ENCODE measurements at places on chromosomes 7 and 10. TPM values are rescaled to one million over a fixed set of nuclear protein-coding genes. Genes with fewer than 3 reads are reported as not detected.

The MSMB gene
- not detected for polyA plus RNA-seq

The GPNMB gene
- polyA plus RNA-seq: 189 TPM

The MET gene
- 11.9 TPM for polyA plus RNA-seq

The CREB5 gene
- polyA plus RNA-seq: 12.3 TPM

The ASAH2 gene
- 0.89 TPM for polyA plus RNA-seq

The LEP gene
- polyA plus RNA-seq: 0.34 TPM

The LRIT1 gene
- polyA plus RNA-seq: not detected

The SDK1 gene
- polyA plus RNA-seq: 3.3 TPM

DNA sequence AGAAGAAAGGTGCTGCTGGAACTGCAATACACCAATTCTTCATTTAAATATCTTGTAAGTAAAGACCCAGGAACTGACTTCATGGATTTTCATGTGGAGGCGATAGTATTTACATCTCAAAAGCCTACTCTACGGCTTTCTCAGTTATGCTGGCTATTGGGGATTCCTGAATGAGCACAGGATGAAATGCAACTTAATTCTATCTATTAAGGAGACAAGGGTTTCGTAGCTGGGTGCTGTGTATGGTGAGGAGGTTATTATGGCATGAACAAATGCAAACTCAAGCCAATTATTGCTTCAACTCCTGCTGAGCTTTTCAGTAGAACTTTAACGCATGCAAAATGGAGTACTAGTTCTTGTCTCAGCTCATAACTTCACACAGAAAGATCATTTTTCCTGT is 251.2 kb downstream of the SORCS1 start:
- no peak for DNase-seq

DNA sequence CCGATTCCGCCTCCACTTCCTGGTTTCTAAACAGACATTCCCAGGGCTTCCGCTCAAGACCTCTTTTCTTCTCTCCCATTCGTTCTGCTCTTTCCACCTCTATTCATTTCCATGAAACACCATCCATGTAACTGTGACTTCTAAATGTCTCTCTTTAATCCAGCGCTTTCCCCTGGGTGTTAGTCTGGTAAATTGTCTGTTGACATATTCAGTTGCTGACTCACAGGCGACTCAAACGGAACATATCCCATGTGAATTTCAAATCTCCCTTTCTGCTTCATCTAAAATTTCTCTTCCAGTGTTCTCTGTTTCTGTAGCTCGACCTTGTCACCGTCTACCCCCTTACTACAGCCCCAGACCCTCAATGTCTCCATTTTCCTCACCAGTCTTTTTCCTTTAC is 119.1 kb downstream of the PFKFB3 start:
- DNase-seq: no peak

GRCh38 chr7:3274131-3274530 is 26.9 kb upstream of the SDK1 start:
- DNase-seq: no peak

DNA sequence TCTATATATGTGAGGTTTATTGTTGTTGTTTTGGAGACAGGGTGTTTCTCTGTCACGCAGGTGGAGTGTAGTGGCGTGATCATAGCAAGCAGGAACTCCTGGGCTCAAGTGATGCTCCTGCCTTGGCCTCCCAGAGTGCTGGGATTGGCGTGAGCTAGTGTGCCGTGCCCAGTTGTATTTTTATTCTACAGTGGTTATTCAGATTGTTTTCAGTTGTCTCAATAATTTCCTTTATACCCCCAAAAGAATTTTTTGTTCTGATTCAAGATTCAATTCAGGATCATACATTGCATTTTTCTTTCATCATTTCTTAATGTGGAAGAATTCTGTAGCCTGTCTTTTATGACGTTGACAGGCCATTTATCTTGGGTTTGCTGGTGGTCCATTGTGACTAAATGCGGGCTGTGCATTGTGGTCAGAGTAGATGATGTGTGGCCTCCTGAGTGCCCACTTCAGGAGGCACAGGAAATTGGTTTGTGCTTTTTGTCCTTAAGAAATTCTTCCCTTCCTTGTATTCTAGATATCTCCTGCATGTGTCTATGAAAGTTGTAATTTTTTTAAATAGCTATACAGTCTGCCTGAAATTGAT is 22.9 kb downstream of the RBM33 start:
- DNase-seq: no peak

DNA sequence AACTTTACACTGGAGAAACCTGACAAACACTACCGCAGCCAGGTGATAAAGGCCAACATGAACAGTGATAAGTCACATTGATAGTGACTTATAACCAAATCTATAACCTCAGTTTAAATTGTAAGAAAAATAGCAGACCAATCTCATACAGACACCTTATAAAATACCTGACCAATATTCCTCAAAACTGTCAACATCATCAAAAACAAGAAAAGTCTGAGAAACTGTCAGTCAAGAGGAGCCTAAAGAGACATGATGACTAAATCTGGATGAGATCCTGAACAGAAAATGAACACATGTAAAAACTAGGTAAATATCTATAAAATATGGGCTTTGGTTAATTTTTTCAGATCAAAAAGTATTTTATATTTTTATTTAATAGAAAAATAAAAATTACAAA is 233.3 kb downstream of the HPSE2 start:
- DNase-seq: no peak

DNA sequence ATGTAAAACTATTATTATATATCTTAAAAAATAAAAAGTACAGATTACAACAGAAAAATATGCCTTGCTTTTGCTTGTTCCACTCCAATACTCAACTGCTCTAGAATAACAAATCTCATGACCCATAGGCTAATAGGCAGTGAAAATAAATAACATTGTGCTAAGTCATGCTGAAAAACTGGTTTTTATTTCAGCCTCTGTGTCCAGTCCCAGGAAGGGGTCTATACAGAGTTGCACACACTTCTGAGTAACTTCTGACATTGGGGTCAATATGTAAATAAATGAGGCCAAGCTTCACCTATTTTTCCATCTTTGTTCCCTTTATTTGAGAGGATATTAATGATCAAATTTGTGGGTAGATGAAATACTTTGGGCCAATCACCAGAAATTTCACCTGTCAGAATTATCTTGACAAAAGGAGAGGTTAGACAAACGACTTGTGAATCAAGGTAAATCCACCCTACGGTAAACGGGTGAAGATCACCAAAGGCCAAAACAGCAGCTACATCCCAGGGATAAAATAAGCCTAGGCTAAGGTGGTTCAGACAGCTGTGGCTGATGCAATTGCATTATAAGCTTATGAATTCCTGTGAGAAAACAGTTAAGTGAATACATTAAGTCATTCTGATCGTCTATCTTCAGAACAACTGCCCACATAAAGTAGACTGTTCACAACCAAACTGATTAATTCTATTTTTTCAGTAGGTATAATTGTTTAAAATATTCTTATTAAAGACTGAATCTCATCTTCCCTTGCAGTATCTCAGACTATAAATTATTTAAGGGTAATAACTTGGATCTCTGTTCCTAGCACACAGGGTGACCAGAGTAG is 87.5 kb downstream of the UBE2H start:
- no peak for DNase-seq

DNA sequence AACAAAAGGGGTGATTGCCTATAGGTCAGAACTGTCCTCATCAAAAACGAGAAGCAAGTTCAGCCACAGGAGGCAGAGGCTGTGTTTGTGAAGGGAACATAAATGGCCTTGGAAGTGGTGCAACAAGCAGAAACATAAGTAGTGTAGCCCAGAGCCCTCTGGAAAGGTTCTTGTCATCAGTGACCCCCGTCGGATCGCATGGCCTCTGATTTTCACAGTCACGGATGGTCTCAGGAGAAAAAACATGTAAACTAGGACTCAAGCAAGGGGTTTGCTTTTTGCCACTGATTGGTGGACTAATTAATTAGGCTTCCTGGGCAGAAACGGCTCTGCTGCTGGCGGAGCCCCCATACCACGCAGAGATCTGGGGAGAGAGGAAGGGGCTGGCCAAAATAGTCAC is 496.5 kb upstream of the MKI67 start:
- no peak for DNase-seq

DNA sequence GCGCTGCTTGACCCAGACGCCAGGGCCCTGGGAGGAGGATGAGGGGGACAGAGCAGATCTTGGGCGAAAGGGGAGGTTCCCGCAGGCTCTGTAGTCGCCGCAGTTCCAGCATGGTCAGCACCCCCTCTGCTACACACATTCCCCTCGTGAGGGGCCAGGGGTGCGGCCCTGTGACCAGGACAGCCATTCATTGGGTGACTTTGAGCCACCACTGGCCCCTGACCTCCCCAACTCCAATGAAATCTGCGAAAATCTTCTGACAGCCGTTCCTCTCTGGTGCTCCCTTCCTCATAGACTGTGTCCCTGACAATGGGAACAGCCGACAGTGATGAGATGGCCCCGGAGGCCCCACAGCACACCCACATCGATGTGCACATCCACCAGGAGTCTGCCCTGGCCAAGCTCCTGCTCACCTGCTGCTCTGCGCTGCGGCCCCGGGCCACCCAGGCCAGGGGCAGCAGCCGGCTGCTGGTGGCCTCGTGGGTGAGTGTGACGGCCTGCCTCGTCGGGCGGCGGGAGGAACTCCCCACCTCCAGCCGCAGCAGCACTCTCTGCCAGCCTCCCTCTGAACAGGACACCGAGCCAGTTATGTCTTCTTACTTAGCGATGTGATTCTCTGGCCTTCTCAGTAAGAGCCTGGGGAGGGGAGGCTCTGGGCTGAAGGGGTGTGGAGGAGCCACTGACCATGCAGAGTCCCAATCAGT is 825 bp downstream of the TMEM176A start:
- DNase-seq: no peak

DNA sequence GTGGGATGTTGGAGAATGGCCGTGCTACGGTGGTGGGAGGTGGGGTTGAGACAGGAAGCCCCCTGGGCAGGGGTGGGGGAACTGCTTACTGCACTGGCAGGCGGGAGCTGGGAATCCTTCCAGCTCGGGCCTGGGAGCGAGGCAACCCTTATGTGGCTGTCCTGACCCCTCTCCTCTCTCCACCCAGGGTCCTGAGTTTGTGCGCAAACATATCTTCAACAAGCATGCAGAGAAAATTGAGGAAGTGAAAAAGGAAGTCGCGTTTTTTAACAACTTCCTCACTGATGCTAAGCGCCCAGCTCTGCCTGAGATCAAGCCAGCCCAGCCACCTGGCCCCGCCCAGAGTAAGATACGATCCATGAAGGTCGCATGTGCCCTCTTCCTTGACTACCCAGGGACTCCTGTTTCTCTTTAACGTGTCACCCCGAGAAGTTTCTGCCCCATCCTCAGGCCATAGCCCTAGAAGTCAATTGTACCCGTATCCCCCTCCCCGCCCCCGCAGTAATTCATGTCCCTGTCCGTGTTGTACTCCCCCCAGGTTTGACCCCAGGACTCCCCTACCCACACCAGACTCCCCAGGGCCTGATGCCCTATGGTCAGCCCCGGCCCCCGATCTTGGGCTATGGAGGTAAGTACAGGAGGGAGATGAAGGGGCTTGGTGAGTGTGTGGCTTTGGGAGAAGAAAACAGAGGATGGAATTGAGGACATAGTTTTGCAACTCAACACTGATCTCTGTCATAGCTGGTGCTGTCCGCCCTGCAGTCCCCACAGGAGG is 1.8 kb downstream of the UFSP1 start:
- DNase-seq: no peak

DNA sequence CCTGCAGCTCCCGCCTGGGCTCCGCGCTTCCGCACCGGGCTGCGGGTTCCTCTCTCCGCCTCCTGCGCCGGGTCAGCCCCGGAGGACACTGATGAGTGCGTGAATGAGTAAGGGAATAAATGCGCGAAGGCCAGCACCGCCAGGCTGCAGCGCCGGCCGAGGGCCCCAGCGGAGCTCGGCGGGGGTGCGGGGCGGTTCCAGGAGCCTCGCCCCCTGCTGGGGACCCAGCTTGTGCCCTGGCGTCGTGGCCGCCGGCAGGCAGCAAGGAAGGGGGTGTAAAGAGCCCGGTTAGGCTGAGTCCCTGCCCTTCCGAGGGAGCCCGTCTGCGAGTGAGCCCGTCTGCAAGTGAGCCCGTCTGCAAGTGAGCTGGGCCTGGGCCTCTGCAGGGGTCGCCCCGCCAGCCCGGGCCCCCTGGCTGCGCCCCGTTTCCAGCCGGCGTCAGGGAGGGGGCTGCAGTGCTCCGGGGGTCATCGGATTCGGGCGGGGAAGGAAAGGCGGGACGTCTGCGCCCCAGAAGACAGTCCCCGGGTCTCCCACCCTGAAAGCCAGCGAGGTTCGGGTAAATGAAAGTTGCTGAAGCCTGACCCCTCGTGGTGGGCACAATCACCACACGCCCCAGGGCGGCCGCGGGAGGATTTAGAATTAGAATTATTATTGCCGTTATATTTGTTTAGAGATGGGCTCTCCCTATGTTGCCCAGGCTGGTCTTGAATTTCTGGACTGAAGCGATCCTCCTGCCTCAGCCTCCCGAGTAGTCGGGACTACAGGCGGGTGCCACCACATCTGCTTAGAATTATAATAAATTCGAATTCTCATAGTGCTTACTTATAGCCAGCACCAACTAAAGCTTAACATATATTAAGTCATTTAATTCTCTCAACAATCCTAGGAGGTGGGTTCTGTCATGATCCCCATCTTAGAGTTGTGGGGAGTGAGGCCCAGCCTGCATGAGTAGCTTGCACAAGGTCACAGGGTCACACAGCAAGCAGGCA is 8.6 kb upstream of the CRYGN start:
- peak; percentile 82 for DNase-seq

- no peak for DNase-seq
Measured at GRCh38 chr10:48710647-48711275, 26.1 kb downstream of the WDFY4 start.
